ENCODE measurements at places on chromosomes 3 and 15.

GRCh38 chr3:52920841-52921240 is 23.5 kb upstream of the STIMATE start:
- DNase-seq, result no peak

GRCh38 chr3:132432639-132433038 is 15.3 kb downstream of the DNAJC13 start:
- DNase-seq, result no peak

- no peak for DNase-seq
Observed at GRCh38 chr3:64814351-64814750, 126.6 kb upstream of the ADAMTS9 start.

GRCh38 chr3:14329116-14329830 is 73.1 kb upstream of the SLC6A6 start:
- no peak for DNase-seq

DNA sequence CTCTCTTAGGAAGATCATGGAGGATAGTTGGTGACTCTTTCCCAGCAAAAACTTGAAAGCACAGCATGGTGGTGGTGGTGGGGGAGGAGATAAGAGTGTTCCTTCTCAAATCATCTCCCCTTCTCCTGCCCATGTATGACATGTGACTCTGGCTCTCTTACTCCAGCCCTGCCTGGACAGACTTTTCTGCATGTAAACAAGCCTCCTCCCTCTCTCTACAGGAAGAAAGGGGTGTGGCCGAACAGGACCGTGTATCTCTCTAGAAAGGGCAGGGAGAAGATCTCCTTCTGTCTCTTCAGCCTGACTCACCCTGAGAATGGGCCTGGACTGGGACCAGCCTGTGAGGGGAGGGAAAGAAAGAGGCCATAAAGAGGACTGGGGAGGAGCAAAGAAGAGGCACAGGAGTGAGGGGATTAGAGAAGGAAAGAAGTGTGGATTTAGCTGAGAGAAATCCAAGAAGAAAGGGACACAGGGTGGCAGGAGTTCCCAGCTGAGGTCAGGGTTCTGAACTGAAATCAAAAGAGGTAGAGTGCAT is 1.5 kb downstream of the CELF6 start:
- no peak for DNase-seq

GRCh38 chr3:45705839-45706808 is 16.9 kb downstream of the SACM1L start:
- no peak for DNase-seq

- no peak for DNase-seq
Observed at GRCh38 chr3:194682694-194683310, 2.9 kb upstream of the FAM43A start.

DNA sequence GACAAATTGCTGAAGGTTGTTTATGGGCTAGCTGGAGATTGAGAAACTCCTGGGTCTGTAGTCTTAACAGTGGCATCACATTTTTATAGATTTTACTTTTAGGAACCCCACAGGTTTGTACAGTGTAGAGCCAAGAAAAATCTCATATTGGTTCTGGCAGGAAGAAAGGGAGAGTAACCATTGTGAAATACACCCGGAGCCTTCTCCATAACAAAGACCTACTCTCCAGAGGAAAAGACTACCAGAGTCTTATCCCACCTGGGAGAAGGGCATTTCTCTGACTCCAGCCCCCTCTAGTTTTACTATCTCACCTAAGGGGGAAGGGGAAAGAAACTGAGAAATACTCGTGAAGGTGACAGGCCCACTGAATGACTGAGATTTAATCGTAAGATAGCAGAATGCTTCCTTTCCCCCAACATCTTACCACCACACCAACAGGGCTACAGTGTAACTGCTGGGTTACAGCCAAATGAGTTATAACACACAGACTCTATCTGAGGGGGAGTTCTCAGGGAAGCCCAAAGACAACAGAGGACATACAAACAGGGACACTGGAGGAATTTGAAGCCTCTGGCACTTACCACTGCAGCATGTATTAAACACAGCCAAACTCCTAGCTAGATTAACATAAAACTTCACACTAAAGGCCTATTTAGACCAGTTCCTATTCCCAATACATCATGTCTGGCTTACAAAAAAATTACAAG is 56.1 kb downstream of the SYN2 start:
- no peak for DNase-seq

DNA sequence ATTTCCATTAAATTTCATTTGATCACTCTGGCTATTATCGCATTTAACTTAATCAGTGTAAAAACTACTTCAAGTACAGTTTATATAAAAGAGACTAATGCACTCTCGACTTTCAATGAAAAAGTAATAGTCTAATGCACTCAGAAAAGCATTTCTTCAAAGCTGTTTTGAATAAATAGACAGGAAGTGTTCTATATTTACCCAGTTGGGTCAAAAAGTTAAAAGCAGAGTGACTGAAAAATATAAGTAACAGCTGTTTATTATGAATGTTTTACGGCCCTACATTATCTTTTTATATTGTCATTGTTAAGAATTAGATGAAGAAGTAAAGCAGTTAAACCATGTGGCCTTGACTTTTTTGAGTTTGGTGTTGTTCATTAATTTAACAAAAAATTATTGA is 391.8 kb downstream of the ZPLD1 start:
- DNase-seq, result no peak

DNA sequence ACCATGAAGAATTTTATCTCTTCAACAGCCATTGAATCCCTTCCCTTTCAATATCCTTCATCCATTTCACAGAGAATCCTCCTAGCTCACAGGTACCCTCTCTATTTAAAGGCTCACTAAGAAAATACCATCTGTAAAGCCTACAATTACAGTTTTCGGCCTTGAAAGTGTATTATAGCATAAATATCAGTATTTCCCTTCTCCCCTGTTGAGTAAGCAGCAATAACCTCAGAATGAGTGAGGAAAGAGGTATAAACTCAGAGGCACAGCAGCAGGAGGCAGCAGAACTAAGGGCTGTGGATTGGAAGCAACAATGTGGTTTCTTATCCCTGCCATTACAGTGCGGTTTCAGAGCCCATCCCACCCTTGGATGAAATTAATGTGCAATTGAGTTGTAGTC is 360.6 kb upstream of the ATP10A start:
- no peak for DNase-seq

GRCh38 chr15:61936528-61937195 is 123.6 kb downstream of the VPS13C start:
- DNase-seq, result no peak

GRCh38 chr15:78170848-78171773 is 21.9 kb downstream of the IDH3A start:
- DNase-seq, result no peak

- DNase-seq, result peak; percentile 61
Observed at GRCh38 chr3:51384055-51384725, 901 bp upstream of the MANF start.

DNA sequence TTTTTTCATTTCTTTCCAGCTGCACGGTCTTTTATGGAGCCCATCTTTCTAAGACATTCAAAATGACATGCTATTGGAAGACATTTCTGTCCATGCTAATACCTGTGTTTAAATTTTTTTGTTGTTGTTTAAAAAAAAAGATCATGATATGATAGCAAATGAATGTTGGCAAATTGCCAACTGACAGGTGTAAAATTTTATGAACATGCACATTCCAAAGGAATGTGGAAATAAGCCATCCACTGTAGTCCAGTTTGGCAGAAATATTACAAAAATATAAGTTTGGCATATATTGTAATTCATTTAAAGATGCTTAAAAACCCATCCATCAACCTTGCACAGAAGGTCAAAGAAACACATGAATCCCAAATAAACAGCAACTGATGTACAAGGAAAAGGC is 75.6 kb upstream of the WNT5A start:
- DNase-seq, result no peak

- DNase-seq, result peak; percentile 4
Observed at GRCh38 chr3:181176601-181177000, 187.1 kb upstream of the DNAJC19 start.

DNA sequence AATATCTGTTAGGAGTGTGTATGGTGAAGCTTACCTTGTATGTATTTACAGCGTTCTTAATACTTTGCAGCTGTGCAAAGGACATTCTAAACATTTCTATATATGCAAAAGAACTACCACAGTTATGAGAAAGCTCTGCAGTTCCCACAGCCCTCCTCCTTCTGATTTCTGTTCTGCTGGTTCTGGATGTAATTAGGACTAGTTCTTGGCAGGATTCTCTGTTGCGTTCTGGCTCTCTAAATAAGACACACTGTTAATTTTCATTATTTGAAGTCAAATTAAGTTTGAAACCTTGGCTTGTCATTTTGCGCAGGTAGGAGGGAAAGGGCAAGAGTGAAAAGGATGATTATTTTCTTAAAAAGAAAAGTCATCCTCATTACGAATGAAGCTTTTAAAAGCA is 76.4 kb downstream of the FNDC3B start:
- no peak for DNase-seq

- no peak for DNase-seq
Observed at GRCh38 chr3:103203441-103203840, 768.6 kb downstream of the ZPLD1 start.

DNA sequence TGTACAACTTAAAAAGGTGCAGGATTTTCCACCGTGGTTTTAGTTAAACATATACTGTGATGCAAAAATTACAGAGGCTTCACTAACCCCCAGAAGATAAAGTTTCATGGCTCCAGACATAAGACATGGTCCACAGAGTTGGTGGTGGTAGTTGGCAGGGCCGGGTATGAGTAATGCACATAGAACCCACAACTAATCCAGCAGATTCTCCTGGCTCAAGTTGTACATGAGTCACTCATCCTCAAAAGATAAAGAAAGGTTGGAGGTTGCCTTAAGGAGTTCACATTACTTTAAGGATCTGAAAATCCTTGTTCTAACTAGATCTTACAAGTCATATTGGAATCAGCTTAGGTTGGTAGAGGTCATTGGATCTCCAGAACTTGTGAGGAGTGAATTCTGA is 98.3 kb upstream of the ZBTB20 start:
- DNase-seq, result no peak

- no peak for DNase-seq
Observed at GRCh38 chr15:37873336-37873735, 61.1 kb upstream of the TMCO5A start.

DNA sequence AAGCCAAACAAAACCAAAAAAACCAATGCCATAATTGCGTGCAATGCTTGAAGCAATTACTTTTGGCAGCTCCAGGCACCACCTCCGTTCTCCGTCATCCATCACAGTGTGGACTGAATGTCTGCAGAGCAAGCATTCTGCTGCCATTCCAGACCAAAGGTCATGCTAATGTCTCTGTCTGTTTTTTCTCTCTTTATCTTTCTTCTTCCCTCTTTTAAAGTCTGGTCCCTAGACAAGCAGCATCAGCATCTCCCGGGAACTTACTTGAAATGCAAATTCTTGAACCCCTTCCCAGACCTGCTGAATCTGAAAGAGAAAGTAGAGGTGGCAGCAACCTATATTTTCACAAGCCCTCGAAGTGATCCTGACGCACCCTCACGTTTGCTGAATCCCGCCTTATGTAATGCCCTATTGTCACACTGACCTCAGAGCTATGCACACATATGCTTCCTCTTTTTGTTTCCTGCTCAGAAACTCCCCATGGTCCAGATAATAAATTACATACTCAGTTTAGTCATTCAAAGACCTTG is 297.3 kb upstream of the PROK2 start:
- DNase-seq, result no peak

DNA sequence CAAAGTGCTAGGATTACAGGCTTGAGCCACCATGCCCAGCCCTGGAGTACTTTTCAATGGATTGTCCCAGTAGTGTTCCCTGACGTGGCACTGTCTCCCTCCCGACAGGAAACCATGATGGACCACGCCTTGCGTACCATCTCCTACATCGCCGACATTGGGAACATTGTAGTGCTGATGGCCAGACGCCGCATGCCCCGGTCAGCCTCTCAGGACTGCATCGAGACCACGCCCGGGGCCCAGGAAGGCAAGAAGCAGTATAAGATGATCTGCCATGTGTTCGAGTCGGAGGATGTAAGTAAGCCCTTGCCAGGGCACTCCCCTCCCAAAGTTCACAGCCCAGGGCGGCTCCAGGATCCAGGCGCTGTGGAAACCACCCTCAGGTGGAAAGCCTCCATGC is 168.1 kb downstream of the NSMCE3 start:
- no peak for DNase-seq

GRCh38 chr15:22979238-22980188 is 655 bp downstream of the CYFIP1 start:
- DNase-seq, result no peak

GRCh38 chr3:172394692-172395091 is 53.6 kb downstream of the GHSR start:
- no peak for DNase-seq

All from amygdala (tissue), 56 donors.